ENCODE measurements at places on chromosomes 4 and X.

GRCh38 chr4:108731006-108731405 lies 31.8 kb downstream of the ETNPPL start:
- DNase-seq: no peak

- DNase-seq: peak; percentile 68
Measured at GRCh38 chr4:4599481-4600275, 57.8 kb upstream of the STX18 start.

- no peak for DNase-seq
Measured at GRCh38 chrX:12469296-12469695, 321.9 kb upstream of the PRPS2 start.

DNA sequence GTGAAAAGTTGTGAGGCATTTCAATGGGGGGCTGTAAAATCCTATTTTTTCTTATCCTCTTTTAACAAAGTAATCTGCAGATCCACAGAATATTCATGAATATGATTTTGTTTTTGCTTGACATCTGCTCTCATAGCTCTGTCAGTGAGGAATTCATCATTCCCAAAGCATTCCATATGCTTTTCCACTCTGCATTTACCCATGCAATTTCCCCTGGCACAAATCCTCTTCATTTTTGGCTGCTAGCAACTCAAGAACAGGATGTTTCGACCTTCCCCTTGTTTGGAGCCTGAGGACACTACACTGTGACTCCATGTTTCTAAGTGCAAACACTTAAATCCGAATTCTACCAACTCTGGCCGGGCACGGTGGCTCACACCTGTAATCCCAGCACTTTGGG lies 48.5 kb downstream of the KLHL15 start:
- DNase-seq: no peak

DNA sequence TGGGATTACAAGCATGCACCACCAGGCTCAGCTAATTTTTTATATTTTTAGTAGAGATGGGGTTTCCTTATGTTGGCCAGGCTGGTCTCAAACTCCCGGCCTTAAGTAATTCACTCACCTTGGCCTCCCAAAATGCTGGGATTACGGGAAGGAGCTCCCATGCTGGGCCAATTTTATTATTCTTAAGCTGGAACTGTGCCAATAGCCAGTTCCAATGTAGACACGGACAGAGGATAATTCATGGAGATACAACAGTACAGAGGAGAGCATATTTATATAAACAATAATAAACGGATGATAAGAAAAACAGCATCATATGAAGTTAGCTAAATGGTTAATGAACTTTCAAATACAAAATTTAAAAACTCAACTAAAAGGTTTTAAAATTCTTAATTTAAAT lies 87.8 kb downstream of the PPA2 start:
- no peak for DNase-seq

- DNase-seq: no peak
Measured at GRCh38 chrX:80751456-80751855, 58.2 kb downstream of the BRWD3 start.

- no peak for DNase-seq
Measured at GRCh38 chr4:24646798-24647460, 62.6 kb upstream of the DHX15 start.

GRCh38 chrX:11968991-11969390 lies 169.3 kb upstream of the FRMPD4 start:
- no peak for DNase-seq

DNA sequence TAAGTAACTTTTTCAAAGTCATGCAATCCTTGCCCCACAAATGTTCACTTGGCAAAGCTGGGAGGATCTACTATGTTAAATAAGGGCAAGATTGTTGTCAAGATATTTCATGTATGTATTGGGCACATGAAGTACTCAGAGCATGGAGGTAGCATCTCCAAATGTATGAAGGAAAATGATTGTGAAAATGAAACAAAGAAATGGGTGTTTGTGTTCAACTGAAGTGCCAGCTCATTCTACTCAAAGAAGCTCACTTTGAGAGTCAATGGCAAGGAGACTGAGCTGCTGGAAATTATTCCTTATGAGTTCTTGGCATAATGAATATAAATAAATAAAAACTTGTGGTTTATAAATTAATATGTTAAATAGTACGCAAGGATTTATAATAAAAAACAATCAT lies 124.5 kb upstream of the ARSJ start:
- DNase-seq: no peak

DNA sequence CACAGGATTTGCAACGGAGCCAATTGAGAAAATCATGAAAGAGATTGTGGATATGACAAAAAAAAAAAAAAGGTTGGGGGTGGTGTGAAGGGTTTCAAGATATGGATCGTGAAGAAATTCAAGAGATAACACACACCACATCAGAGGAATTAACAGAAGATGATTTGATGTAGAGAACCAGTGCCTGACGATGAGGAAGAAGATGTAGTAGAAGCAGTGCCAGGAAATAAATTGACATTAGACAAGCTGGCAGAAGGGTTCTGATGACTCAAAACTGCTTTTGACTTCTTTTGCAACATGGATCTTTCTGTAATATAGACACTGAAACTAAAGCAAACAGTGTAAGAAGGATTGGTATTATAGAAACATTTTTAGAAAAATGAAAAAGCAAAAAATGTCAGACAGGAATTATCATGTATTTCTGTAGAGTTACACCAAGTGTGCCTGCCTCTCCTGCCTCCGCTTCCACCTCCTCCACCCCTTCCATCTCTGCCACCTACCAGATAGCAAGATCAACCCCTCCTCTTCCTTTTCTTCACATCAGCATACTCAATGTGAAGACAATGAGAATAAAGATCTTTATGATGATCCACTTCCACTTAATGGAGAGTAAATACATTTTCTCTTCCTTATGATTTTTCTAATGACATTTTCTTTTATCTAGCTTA lies 127.5 kb upstream of the OTUD4 start:
- no peak for DNase-seq

DNA sequence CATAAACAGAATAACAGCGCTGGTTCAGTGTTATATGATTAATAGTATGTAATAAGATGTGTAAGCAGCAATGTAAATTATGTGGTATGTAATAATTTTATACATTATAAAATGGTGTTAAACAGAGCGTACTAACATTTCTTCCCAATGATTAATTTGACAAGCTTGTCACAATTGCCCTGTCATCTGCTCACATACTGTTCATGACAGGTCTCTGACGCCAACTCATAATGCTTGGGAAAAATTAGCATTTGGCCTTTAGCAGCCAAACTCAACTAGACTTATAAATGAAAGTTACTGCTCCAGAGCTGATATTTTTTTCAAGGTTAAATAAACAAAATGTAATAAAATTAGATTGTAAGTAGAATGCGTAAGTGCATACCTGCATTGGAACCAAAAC lies 246.8 kb downstream of the TRAM1L1 start:
- no peak for DNase-seq

DNA sequence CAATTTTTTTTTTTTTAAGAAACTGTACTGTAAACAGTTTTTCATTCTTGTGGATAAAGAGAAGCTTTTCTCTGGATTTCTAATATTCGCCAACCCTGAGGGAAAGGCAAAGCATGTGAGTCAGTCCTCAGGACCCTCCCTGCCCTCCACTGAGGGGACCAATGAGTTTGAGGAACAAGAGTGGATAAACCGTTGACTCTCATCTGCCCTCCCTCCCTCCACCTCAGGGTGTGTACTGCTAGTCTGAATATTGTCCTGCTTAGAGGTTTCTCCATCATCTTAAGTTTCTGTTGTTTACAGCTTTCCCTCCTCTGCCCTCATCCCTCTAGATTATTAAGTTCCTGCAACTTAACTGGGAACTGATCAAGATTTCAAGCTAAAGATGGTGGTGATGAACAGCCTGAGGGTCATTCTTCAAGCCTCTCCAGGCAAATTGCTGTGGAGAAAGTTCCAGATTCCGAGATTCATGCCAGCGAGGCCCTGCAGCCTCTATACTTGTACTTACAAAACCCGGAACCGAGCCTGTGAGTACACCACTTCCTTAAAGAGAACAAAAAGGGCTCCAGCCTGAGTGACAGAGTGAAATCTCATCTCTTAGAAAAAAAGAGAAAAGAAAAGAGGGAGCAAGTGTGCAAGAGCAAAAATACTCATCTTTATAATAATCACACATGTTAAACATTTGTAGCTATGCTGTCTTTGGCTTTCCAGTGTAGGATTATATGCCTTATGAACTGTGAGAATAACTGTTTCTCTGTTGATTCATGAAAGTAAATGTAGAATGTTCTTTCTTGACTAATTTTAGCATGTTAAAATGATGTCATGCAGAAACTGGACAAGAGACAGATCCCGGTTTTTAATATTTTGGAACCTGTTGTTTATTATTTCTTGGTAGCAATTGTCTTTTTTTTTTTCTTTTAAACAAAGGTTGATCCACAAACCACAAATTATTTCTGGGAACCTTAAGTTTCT lies 11.9 kb downstream of the CA5B start:
- no peak for DNase-seq

DNA sequence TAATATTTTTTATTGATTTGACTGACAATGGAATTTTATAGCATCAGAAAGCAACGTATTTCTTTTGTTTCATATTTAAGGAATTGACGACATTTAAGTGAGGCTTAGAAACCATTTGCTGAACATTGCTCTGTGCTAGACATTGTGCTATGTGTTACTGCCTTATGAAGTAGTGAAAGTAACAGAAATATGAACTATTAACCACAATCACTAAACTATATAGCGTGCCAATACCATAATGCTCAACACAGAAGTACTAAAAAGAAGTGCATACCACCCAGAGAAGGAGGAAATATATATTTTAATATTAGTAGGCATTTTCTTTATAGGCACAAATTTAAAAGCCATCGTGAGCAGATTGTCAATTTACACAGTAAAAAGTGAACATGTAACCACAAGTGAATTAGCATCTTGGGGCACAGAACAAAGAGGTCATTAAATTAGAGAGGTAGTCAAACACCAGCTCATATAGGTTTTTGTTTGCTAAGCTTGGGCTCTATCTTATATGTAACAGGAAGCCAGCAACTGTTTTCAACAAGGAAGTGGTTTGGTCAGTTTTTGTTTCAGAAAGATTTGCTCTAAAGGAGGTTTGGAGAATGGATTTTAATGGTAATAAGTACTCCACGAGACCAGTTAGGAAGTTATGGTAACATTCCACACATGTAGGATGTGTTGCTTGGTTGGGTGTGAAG lies 270.7 kb downstream of the GRXCR1 start:
- no peak for DNase-seq

DNA sequence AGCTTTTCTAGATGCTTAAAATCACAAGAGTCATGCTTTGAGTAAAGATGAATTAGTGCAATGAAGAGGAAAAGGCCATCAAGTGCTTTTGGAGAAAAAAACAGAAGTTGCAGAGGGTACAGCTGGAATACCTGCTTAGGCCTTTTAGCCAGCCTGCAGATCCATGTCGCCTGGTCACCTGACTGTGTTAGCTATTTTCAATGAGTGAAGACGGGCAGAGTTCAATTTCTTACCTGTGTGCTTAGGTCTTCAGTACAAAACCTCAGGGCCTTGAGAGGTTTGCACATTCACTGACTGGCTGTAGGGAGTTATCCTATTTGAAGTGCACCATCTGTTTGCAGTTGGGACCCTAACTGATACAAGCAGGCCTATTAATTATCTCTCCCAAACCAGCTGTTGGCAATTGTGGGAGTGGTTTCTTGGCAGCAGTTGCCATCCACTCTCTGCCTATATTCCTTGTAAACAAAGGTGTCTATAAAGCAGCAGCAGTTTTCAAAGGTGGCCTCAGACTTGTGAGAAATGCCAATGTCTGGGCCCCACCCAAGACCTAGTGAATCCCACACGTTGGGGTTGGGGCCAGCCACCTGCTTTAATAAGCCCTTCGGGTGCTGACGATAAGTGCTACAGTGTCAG lies 16.3 kb upstream of the FAT1 start:
- DNase-seq: no peak

- DNase-seq: no peak
Measured at GRCh38 chrX:49880668-49881067, 1.4 kb downstream of the USP27X start.

Data from NCI-H1092 (cell line).